ENCODE measurements at places on chromosomes 5 and 9. TPM values are rescaled to one million over a fixed set of nuclear protein-coding genes. Genes with fewer than 3 reads are reported as not detected.

NFIL3 gene
- 10.0 TPM for total RNA-seq

RANBP17 gene
- 2.9 TPM for total RNA-seq

ZNF883 gene
- 0.94 TPM for total RNA-seq

AJM1 gene
- 4.7 TPM for total RNA-seq

FRRS1L gene
- total RNA-seq: 0.19 TPM

CARTPT gene
- total RNA-seq: not detected

ADRB2 gene
- 0.67 TPM for total RNA-seq

PRRT1B gene
- not detected for total RNA-seq

CPEB4 gene
- 19.4 TPM for total RNA-seq

SLC35D2 gene
- total RNA-seq: 20.4 TPM

TSSK1B gene
- total RNA-seq: not detected

TMEM171 gene
- total RNA-seq: 6.3 TPM

GMCL2 gene
- not detected for total RNA-seq

C1QTNF3 gene
- not detected for total RNA-seq

SIL1 gene
- 25.0 TPM for total RNA-seq

NTNG2 gene
- total RNA-seq: 1.5 TPM

SOHLH1 gene
- not detected for total RNA-seq

SPATA31A3 gene
- not detected for total RNA-seq

BRIX1 gene
- 54.6 TPM for total RNA-seq

IL4 gene
- total RNA-seq: not detected

ZDHHC11B gene
- total RNA-seq: 1.6 TPM

FOXD4 gene
- 0.44 TPM for total RNA-seq

SLC4A9 gene
- total RNA-seq: 0.09 TPM

UBQLN1 gene
- total RNA-seq: 104 TPM

TNC gene
- total RNA-seq: 0.59 TPM

PSD2 gene
- not detected for total RNA-seq

PGM5 gene
- total RNA-seq: not detected

CMBL gene
- total RNA-seq: 22.7 TPM

CD74 gene
- total RNA-seq: not detected

VCAN gene
- 12.7 TPM for total RNA-seq

ARL14EPL gene
- total RNA-seq: 0.35 TPM

CTXN3 gene
- total RNA-seq: not detected

ANKRD31 gene
- 0.08 TPM for total RNA-seq

CTSV gene
- total RNA-seq: 13.4 TPM

FKBP15 gene
- 17.0 TPM for total RNA-seq

NOXA1 gene
- total RNA-seq: 1.9 TPM

GRXCR2 gene
- not detected for total RNA-seq

CEL gene
- total RNA-seq: 0.58 TPM

Measured in A549 treated with GW870086 at 1 μM for 4 hours (cell line).